ENCODE measurements at places on chromosomes 6 and 20.
A peak's percentile ranks its signal among the peaks of the same experiment; 100 is the strongest.

- DNase-seq: no peak
These were observed 223.1 kb downstream of the BCAS1 start for GRCh38 chr20:53847139-53847836.

- no peak for DNase-seq
These were observed 31.8 kb upstream of the ELMO2 start for GRCh38 chr20:46438156-46438750.

DNA sequence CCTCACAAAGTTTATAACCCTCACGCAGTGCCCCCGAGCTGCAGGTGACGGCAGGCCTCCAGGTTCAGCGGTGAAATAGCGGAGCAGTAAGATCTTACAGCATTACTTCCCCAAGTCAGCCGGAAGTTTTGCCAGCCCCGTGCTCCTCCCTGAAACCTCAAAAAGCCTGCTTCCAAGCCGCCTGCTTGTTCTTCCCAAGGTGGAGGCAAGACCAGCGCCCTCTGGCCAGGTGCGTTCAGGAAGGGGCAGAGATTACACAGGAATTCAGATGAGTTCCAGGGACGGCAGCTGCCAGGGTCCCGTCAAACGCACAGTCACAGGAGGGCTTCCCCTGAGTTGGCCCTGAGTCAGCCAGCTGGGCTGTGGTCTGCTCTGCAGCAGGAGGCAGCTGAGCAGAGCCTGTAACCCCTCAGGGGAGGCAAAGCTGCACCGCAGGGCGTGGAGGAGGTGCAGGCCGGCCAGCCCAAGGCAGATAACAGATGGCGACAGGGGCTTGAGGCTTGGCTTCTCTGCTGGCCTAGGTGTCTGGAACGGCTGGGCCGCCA lies 124.1 kb upstream of the RPS6KA2 start:
- no peak for DNase-seq

DNA sequence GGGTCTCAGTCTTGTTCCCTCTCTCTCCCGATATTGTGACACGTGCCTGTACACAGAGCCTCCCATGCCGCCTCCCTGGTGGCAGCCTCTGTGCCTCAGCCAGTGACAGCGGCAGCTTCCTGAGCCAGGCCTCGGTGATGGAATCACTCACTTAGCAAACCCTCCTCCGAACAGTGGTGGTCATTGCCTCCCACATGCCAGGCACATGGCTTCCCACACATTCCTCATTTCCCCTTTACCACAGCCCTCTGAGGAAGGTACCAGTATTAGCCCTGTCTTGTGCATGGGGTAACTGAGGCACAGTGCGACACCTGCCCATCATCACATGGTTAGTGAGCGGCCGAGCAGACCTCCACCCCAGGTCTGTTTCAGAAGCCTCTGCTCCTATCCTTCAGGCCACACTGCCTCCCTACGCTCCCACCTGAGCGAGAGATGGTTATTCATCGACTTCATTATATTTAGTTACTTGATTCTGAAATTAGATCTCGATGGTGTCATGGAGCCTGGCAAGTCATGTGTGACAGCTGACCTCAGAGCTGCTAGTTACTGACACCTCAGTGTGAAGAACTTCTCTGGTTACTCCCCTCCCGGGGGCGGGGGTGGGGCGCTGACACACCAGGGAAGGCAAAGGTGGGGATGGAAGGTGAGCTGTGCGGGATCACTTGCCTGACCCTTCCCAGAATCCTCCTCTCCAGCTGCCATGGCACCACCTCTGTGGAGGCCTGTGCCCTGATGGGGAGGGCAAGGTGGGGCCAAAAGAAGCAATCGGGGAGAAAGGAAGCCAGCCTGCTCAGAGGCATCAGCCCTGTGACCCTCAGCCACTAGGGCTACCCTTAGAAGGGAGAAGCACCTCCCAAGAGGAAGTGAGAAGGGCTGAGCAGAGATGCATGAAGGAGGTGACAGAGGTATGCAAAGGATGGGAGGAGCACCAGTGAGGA lies 17.9 kb downstream of the MDGA1 start:
- no peak for DNase-seq

DNA sequence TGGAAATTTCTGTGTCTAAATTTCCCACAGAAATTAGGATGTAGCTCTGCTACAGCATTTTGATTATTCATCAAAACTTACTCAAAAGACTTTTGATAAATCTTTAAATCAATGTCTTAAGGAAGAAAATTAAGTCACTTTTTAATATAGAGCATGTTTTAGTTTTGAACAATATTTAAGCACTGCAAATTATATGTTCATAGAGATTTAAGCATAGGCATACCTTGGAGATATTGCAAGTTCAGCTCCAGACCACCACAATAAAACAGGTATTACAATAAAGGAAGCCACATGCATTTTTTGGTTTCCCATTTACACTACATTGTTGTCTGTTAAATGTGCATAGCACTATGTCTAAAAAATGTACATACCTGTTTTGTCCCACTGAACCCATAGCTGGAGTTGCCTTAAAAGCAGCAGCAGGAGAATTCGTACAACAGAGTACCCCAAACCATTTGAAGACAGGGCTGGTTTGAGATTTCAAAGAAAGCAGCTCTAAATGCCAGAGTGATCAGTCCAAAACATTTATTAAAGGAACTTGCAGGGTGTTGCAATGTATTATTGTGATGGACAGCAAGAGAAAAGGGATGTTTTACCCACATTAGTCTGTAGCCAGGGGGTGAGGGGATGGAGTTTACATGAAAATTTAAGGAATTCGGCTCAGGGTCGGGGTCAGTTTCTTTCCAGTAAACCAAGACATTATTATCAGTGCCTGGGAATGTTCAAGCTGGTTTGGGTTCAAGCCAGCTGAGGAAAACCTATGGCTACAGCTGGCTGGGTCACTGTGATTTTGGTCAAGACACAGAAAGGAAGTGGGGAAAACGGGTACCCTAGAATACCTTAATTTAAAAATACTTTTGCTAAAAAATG lies 6.3 kb upstream of the LOC128125822 start:
- no peak for DNase-seq

- no peak for DNase-seq
These were observed 17.2 kb downstream of the HEY2 start for GRCh38 chr6:125766641-125767040.

DNA sequence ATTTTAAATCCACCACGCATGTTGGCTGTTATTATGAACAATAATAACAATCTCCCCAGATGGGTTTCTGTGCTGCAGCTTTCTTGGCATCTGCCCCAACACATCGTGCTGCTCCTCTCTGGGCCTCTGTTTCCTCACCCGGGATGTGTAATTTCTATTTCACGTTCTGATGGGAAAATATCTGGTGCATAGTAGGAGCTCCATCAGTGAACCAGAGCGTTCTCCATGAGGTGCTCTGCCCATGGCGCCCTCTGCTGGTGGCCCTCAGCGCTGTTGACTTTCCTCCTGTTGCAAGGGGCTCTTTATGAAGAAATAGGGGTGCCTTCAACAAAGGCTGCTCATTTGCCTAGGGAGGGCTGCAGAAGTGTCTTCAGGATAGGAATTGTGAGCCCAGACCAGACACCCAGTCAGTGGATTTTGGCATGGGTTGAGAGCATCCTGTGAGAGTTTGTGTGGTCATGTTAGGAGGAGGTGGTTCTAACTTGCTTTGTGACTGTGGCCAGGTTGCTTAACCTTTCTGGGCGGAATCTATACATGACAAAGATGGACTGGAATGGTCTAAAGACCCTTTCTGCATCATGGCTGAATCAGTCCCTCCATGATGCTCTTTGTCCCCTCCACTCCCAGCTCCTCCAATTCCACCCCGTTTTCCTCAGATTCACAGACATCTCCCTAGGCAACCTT lies 8.1 kb downstream of the SCRT2 start:
- peak; percentile 27 for DNase-seq
